Stimulated activated CD4-positive, alpha-beta T cell treated with anti-CD3 and anti-CD28 coated beads, Interleukin-2, amount 100 ng/mL, for 24 hours (primary cell): ENCODE measurements at places on chromosomes 7 and 10.

DNA sequence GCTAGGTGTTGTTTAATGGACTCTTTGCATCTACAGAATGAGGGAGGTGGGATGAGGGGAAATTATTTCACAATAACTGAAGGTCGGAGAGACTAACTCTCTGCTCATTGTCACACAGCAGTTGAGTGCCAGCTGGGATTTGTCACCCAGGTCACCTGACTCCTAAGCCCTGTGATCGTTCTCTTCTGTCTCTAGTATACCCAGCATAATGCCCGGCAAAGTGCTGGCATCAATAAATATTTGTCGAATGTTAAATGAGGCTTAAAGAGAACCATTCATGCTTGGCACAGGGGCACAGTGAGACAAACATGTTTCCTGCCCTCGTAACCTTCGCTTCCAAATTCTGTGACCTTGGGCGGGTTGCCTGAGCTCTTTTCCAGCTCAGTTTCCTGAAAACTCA lies 70.8 kb downstream of the TCF7L2 start:
- DNase-seq = no peak

GRCh38 chr7:92824901-92825480 lies 11.4 kb downstream of the CDK6 start:
- no peak for DNase-seq

GRCh38 chr7:155795401-155795800 lies 16.9 kb downstream of the SHH start:
- no peak for DNase-seq

- no peak for DNase-seq
Measured at GRCh38 chr7:134515569-134516468, 11.5 kb upstream of the AKR1B10 start.

GRCh38 chr7:141563956-141564623 lies 12.9 kb downstream of the AGK start:
- DNase-seq = peak; percentile 33

- no peak for DNase-seq
Measured at GRCh38 chr7:4202154-4202736, 479.9 kb upstream of the FOXK1 start.

DNA sequence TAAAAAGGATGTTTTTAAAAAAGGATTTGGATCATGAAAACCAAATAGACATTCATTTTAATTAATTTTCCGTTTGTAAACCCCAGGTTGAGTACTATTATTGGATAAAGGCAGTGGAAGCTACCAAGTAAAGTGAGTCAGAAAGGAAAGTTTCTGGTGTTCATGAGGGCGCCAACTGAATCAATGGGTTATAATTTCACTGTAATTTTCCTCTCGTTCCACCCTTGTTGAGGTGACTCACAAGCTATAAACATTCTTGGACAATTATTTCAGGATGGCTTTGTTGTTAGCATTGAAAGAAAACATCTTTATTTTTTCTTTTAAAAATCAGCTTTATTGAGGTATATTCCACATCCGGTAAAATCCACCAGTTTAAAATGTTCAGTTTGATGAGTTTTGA lies 5.1 kb upstream of the FAM133B start:
- no peak for DNase-seq

DNA sequence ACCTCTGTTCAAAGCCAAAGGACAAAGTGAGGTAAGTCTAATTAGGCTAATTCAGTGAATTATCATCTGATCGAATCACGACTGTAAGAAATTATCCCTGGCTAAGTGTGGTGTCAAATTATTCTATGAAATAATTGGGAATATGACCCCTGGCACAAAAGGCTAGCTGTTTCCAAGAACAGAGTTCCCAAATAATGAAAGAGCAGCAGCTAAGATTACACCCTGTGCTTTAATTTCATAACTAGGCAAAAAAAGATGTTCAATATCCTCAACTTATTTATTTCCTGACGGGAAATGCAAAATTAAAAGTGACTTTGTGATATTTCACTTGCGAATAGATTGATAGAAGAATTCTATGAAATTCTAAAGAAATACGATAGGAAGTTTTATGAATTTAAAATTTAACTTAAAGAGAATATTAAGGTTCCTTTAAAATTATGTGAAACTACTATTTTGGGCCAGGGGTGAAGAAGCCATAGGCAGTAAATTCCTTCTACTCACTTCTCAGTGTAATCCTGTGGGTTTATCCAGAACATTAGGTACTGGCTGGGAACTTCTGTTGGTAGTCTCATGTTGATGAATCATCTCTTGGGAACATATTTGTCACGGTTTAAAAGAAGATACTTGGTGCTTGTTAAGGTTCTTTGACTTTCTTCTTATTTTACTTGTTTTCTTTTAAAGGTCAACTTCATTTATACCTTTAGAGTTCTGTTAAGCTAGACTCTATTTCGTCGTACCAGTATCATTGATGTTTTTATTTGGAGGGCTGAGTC lies 148.5 kb downstream of the POLR1F start:
- DNase-seq = no peak

DNA sequence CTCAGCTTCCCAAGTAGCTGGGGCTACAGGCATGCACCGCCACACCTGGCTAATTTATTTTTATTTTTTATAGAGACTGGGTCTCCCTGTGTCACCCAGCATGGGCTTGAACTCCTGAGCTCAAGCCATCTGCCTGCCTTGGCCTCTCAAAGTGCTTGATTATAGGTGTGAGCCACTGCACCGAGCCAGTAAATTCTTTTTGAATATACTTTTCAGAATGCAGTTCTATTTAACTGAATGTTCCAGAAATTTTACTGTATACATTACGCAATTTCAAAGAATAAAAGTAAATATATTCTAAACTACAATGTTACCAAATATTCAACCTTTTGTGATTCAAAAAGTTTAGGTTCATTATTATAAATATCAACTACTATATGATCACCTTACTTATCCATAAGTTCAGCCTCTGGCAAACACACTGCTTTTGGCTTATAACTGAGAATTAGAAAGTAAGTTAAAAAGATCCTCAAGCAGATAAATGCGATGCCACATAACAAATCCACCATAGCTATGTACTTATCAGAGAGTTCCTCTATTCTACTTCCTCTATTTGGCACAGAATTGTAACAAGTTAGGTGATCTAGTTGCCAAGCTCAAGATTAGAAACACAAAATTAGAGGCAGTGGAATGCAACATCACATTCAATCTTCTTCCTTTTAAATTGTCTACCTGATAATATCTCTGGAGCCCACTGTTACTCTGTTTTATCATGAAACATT lies 118.2 kb downstream of the ANK3 start:
- DNase-seq = no peak

- DNase-seq = no peak
Measured at GRCh38 chr10:18087355-18087754, 52.9 kb upstream of the CACNB2 start.

DNA sequence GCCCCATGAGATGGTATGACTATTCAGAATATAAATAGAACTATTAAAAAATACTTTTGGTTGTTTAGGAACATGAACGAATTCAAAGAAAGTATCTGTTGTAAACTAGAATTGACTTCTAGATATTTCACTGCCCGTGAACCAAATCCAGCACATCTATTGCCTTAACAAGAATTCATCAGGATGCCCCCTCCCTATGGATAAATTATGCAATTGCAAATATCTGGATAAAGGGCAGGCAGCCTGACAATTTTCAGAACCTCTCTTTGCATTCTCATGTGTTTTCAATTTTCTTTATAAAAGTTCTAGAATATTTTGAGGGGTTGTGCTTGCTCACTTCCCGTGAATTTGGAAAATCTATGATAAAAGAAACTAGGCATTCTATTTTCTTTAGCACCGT lies 822.1 kb upstream of the SORCS1 start:
- DNase-seq = no peak

- no peak for DNase-seq
Measured at GRCh38 chr7:9407816-9408215, 974.4 kb downstream of the NXPH1 start.

- DNase-seq = no peak
Measured at GRCh38 chr10:78115135-78115853, 81.6 kb downstream of the RPS24 start.

DNA sequence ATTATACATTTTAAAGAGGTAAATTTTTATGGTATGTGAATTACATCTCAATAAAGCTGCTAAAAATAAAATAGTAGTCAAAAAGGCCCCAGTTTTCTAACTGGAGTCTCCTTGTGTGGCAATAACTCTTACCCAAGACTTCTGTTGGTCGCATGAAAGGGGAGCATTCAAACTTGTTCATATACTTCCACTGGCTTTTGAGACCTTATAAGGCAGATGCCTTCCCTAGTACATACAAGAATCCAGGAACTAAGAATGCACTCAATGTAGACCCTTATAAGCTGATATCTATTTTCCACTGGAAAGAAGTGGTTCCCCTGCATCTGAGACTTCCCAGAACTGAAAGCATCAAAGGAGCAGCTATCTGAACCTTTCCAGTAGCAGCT lies 13.0 kb downstream of the BCAP29 start:
- no peak for DNase-seq

DNA sequence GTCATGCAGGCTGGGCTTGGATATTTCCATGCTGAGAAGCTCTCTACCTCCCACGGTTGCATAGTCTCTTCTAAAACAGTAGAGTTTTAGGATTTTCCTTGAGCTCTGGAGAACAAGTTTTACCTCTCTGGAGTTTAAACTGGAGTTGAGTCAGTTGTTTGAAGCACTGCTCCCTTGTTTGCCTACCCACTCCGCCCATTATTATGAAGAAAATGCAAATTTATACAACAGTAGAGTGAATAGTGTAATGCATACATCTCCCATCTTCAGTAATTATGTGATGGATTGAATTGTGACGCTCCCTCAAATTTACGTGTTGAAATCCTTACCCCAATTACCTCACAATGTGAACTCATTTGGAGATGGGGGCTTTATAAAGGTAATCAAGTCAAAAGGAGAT lies 17.2 kb downstream of the EMX2 start:
- DNase-seq = no peak

DNA sequence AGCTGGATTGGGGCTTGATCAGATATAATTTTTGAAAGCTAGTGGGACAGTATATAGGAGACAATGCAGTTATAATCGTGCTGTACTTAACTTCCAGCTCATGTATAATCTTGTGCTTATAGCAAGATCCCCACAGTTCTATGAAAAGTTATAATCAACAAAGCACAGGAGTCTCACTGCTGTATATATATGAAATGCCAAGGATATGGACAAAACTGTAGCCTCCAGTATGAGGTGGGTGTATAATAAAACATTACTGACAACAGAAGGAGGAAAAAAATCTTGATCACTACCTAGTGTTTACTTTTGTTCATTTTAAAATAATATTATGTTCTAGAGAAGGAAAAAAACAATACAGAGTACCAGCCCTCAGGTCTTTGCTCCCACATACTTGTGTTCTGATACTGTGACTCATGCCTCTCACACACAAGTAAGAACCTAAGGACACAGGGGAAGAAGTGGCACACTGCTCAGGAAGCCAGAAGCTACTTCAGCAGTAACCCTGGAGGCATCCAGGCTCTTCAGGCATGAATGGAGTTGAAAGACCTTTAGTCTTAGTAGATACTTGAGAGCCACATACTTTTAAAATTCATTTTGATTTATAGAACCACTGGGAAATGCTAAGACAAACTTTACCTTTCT lies 265.7 kb upstream of the IMMP2L start:
- no peak for DNase-seq

DNA sequence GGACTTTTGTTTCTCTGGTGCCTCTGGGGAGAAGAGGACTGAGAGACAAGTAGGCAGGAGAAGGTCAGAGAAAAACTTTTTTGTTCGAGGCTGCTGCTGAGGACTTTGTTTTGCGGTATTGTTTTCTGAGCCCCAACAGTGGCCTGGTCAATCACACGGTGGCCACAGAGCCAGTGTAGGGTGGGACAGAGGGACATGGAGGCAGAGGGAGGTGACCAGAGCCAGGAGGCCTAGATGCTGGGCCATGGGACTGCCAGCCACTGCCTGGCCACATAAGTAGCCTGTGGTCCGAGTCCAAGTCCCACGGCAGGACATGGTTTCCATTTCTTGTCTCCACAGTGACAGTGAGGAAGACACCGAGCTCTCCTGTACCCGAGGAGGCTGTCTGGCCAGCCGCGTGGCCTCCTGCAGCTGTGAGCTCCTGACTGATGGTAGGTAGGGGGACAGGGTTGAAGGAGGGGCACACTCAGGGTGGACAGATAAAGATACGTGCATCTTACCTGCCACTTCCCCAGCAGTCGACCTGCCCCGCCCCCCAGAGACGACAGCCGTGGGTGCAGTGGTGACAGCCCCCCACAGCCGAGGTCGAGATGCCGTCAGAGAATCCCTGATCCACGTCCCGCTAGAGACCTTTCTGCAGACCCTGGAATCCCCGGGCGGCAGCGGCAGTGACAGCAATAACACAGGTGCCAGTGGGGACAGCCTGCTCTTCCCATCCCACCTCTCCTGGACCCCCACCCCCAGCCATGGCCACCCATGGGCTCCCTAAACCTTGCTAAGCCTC lies 27.5 kb downstream of the SH2B2 start:
- DNase-seq = no peak

DNA sequence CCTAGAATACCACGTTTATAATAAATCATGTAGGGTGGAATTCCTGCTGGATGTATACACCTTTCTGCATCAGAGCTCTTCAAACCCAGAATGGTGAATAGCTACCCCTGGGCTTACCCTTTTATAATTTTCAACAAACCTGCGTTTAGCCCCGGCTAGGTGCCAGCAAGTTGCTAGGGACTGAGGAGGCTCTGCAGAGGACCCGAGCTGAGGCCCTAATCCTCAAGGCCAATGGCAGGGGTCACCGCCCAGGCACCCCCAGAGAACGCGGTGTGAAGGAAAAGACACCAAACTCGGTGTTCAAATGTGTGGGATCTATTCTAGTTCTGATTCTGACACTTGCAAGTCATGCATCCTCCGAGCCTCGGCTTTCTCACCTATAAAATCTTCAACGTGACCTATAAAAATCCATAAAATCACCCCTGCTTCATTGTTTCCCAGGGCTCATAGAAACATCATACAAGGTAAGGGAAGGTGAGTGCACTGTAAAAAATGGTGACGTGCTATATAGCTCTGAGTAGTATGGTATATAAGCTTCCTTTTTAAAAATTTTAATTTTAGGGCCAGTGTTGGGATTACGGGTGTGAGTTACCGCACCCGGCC lies 2.5 kb upstream of the ANXA11 start:
- DNase-seq = no peak
